Pulmonary artery endothelial cell (primary cell): ENCODE measurements at places on chromosomes 1 and 21.

GRCh38 chr21:17371450-17371849, 141.4 kb upstream of the CXADR start:
- peak; percentile 48 for DNase-seq

DNA sequence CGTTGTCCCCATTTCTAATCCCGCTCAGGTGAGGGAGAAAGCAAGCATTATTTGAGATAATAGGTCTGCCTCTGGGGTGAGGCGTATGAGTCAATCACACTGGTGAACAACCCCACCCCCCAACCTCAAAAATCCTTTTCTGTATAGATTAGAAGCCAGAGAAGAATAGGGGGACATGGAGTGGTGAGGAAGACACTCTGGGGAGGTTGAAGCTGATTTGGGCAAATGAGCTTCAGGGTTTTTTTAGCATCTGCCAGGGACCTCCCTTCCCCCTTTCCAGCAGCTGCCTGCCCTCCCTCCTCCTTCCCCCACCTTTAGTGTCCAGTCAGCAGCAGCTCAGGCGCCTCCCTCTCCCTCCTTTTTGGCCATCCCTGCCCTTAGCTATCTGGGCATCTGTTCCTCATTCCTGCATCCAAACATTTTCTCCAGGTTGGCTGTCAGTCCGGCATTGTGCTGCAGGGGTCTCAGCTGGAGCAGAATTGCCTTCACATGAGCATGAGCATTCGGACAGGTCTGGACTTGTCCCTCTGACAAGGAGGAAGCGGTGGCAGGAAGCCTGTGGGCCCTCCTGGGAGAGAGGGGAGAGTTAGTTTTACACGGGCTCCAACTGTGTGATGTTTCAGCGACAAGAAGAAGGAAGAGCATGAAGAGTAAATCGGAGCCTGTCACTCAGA, 30.8 kb upstream of the PTGFRN start:
- DNase-seq, result no peak

DNA sequence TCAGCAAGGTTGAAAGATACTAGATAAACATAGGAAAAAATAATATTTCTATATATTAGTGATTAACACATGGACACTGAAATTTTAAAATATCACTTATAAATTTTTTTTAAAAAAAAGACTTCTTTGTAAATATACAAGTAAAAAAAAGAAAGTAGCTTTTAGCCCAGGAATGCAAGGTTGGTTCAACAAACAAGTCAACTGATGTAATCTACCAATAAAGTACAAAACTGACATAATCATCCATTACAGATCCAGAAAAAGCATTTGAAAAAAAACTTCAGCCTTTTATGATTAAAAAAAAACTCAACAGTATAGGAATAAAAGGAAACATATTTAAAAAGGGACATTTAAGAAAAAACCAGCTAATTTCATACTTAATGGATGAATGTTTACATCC, 48.4 kb downstream of the TRMT1L start:
- no peak for DNase-seq

GRCh38 chr1:221759436-221759835, 17.5 kb upstream of the DUSP10 start:
- DNase-seq, result peak; percentile 57

DNA sequence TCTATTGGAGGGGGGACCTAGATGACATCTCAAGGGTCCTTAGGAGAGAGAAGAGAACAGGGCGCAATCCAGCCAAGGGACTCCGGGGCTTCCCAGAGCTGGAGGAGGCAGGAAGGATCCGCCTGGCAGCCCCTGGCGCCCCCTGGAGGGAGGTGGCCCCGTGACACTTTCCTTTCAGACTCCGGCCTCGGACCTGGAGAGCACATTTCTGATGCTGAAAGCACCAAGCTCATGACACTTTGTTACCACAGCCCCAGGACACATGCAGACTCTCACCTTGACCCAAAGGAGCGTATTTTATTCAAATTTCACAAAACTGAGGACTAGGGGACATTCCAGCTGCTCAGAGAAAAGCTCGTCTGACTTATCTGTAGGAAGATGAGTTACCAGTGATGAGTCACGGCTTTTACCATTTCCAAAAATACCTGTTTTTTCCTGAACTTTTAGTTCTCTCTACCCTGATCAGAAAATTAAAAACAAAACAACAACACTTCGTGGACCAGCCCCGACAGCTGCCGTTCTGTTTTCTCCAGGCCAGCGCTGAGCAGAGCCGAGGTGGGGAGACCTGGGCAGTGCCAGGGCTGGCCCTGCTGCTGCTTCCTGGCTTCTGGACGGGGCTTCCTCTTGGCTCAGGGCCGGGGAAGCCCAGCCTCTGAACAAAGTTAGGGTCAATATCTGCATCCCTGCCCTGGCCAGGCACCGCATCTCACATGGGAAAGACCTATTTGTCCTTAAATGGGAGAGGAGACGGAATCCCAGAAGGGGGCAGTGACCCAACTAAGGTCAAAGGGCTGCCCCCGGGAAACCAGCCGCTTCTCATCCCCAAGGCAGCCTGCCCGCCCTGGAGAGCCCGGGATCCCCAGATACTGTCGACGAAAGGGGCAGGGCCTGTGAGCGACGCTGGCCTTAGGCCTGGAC, 21.6 kb upstream of the POFUT2 start:
- DNase-seq, result no peak

DNA sequence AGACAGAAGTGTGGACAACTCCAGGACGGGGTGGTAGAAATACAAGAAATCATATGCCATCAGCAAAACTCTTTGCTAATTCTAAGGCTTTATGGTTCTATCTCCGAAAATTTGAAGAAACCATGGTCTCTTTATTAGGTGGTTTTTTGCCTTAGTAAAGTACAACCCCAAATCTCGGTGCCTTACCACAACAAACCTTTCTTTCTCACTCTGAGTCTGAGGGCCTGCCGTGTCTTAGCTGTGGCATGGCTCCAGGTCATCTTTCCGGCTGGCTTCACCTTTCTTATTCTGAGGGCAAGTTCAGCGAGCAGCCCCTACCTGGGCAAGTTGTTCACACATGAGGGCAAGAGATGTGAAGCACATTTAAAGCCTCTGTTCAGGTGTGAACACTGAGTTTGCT, 280.6 kb downstream of the TTLL7 start:
- DNase-seq, result no peak

DNA sequence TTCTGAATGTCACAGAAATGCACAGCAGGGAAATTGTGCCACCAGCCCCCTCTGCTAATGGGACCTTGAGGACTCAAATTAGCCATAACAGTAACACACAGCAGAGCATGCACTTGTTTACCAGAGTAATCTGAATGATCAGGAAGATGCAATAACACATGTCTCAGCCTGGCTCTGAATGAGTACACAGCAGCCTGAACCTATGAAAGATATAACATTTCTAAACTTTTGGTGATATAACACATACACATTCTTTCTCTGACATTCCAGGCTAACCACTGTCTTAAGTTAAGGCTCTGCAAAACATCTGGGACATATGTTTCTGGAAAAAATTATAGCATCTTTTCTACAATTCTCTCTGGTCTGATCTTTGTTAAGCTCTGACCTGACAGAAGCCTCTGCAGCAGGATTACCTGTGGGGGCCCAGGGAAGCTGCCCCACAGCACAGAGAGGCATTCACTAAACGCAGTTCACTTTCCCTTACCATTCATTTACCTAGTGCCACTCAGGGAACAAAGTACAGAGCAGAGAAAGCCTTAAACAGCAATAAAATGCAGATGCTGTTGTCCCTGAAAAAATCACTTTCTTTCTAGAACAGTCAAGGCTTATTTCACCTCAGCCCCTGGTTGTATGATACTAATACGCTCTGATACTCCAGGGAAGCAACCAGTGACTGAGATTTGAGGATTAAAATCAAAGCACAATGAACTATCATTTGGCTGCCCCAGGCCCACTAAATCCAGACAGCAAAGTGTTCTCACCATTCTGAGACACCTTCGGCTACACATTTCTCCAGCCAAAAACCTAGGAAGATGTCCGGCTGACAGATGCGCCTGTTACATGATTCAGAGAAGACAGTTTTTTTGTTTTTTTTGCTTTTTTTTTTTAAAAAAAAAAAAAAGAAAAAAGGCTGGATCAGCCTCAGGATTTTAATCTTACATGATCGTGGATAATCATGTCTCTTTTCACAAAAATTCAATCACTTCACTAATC, 54.0 kb upstream of the CNN3 start:
- DNase-seq, result no peak

DNA sequence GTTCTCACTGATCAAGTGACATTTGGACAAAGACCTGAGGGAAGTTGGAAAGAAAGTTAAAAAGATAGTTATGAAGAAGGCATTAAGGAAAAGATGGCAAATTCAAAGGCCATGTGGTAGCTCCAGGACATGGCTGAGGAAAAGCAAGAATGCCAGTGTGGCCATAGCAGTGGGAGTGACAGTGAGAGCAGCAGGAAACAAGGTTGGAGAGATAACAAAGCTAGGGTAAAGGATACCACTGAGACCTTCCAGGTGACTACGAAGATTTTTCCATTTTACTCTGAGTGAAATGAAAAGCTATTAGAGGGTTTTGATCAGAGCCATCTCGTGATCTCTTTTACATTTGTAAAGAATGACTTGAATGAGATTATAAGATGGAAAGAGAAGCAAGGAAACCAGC, 170.6 kb downstream of the SLC44A5 start:
- DNase-seq, result no peak

GRCh38 chr1:203289982-203290260, 15.4 kb upstream of the BTG2 start:
- no peak for DNase-seq

GRCh38 chr1:214635506-214635905, 32.5 kb downstream of the CENPF start:
- no peak for DNase-seq

DNA sequence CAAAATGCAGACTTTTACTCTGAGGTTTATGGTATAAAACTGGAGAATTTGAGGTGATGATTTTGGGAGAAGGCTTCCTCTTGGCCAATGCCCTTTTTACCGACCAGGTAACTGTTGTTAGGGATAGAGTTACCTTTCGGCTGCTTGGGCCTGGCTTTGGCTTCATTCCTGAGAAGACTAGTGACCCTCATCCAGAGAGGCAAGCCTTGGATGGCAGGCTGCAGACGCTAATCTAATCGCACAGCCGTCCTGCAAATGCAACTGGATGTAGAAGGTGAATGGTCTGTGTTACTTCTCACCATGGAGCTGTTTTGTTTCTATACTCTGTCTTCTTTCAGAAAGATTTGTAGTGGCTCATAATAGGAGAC, 124.6 kb downstream of the CNIH3 start:
- DNase-seq, result no peak

- DNase-seq, result no peak
These were observed 6.4 kb upstream of the MYBPHL start for GRCh38 chr1:109312978-109313775.

DNA sequence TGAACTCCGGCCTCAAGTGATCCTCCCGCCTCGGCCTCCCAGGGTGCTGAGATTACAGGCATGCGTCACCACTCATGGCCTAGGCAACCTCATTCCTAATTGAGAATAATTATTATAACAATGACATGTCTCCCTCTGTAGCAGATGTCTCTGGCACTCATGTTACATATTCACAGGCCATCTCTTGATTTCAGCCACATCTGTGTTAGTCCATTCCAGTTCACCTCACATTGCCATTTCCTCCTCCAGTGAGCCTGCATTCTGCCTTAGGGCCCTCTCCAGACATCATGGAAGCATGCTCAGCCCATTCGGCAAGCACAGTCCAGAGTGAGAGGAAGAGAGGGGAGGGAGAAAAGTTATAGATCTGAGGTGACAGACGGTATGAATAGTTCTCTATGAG, 32.5 kb downstream of the CDKN2C start:
- DNase-seq, result no peak

- DNase-seq, result no peak
These were observed 9.9 kb downstream of the TSSK3 start for GRCh38 chr1:32372149-32372756.

- no peak for DNase-seq
These were observed 131.9 kb upstream of the B3GALT2 start for GRCh38 chr1:193318347-193318746.

DNA sequence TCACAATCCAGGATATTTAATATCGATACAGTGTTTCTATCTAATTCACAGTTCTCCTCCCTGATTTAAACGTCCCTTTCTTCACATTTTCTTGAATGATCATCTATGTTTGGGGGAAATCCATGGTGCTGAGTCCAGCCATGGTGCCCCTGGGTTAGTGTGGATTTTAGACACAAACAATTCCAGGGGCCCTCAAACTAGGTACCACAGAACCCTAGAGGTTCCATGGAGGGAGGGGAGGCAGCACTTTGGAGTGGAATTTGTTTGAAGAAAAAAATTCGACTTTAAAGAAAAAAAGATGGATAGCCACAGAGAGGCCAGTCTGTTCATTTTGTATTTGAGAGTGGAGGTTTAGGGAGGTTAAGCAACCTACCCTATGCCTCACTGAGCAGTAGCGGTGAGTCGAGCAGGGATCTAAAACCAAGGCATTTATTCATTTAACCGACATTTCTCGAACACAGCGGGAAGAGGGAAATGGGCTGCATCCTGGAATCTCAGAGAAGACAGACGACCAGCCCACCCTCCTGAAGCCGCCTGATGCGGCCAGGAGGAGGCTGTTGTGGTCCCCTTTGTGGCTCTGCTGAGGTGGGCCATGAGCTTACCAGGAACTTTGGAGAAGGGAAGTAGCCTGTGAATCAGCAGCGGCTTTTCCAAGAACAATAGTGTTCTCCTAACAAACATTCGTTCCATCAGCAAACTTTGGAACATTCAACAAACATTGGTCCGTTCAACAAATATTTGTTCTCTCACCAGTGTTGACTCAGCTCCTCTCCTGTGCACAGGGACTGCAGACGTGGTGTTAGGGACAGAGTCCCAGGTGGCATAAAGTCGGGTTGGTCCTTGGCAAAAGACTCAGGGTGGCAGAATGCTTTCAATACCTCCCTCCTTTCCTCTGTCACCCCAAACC, 103.5 kb upstream of the ZBTB40 start:
- DNase-seq, result no peak

DNA sequence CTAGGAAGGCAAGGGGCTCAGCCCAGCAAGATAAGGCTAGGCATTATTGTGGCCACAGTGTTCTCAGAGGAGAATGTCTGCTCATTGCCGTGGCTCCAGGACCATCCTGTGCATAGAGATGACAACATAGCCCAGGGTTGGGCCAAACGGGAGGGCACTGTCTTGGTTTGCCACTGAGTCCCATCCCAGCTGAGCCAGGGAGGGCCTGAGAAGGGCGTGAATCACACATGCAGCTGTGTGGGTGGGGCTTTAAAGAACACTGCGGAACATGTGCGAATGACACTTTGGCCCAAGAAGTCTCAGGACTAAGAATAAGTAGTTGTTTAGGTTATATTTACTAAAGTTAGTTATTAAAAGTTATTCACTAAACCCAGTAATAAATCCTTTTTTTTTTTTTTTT, 18.5 kb downstream of the CHAF1B start:
- no peak for DNase-seq
